A549 treated with AZD2906 at 1 μM for 4 hours (cell line): ENCODE measurements at places on chromosomes 7 and 10. TPM values are rescaled to one million over a fixed set of nuclear protein-coding genes. Genes with fewer than 3 reads are reported as not detected.

Gene SGCE
- 46.9 to 53.3 TPM (median 49.5 TPM) in 5 replicates for total RNA-seq

Gene LRIT2
- total RNA-seq, result not detected in 5 replicates

Gene EBLN1
- 0.05 to 0.09 TPM in 2 of 5 replicates, not detected in the others for total RNA-seq

Gene CLDN4
- total RNA-seq, result 3.4 to 5.2 TPM (median 4.5 TPM) in 5 replicates

Gene GALNT17
- not detected in 5 replicates for total RNA-seq

Gene PRF1
- 0.03 TPM in 1 of 5 replicates, not detected in the others for total RNA-seq

Gene ANKRD30A
- total RNA-seq, result 0.49 to 0.92 TPM (median 0.66 TPM) in 5 replicates
